ENCODE measurements at places on chromosomes 3 and 15.

- DNase-seq = no peak
Measured at GRCh38 chr15:71049706-71050422, 65.4 kb upstream of the THSD4 start.

DNA sequence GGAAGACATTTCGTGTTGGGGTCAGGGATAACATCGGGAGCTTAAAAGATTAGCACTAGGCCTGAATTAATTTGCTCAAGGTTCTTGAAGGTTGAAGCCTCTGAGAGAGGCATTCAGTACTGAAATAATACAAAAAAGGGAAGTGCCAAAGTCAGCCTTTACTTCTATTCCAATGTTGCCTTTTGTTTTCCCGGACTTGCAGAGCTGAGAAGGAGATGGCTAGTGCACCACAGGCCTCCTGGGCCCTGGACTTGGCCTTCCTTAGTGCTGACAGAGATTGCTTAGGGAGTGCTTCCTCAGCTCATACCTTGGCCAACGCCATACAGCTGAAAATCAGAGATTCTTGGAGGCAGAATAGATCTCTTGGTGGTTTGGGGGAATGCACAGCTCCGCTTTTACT is 333.6 kb upstream of the TBL1XR1 start:
- DNase-seq = no peak

DNA sequence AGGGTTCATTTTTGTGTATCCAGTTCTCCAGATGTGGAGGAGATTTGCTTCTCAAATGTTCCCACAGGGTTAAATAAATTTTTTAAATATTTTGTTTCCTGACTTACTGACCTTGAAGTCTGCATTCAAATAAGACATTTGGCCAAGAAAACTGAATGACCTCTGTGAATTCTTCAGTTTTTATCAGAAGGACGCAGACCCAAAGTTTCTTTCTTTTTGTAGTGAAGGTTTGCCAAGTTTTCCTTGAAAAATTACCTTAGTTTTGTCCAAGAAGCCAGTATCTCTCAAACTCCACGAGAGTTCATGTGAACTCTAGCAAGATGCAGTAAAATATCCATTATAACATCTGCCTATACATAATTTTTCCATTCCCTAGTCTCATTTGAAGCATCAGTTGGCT is 202.9 kb downstream of the ZMAT3 start:
- no peak for DNase-seq

- DNase-seq = no peak
Measured at GRCh38 chr3:188021502-188022040, 132.4 kb upstream of the LPP start.

DNA sequence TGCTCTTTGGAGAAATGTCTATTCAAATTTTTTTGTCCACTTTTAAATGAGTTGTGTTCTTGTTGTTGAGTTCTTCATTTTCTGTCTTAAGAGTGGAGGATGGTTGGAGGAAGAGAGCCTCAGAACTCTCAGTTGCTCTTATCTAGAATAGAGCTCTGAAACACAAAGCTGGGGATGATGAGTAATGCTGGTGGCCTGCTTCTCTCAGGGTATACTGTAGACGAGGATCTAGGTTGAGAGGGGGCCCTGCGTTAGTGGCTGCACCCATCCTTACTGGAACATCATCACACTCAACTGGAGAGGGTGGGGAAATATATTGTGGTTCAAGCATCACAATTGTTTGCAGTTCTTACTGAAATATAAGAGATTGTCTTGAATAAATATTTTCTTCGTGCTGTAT is 1.8 kb downstream of the SPTSSB start:
- no peak for DNase-seq

- no peak for DNase-seq
Measured at GRCh38 chr3:65824166-65824565, 214.6 kb downstream of the MAGI1 start.
